ENCODE measurements at places on chromosomes 6 and 20.
A peak's percentile ranks its signal among the peaks of the same experiment; 100 is the strongest.

- H3K36me3 ChIP-seq, result no peaks in the 10 kb centered on the region
- no peaks in the 10 kb centered on the region for H3K4me1 ChIP-seq
- no peak for DNase-seq
- no peak overlapping the region for H3K27ac ChIP-seq
These were observed 33.3 kb upstream of the CITED2 start for GRCh38 chr6:139407718-139408222.

DNA sequence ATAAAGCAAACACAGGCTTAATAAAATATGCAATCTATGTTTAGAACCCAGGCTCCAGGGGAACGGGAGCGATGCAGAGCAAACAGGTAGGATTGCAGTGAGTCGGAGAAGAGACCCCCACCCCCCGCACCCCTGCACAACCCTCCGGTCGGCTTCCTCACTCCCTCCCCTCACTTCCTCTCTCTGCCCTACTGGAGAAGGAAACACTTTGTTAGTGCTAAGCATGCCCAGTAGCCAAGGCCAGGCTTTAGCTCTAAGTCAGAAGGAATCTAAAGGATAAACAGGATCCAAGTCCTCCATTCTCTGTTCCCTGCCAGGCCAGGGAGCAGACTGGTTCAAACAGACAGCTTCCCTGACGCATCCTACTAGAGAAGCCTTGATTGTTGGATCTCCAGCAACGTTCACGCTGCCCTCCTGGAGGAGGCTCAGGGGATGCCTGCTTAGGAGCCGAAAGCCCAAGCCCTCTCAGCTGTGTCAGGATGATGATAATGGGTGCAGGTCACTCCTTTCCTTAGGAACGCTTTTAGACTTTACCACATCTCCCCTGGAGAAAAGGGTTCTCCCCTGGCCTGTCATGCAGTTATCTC is 14.7 kb downstream of the FOXQ1 start:
- no peak overlapping the region for H3K27ac ChIP-seq
- H3K4me3 ChIP-seq, result no peak overlapping the region
- 0 out of 2 replicates have a peak, but pooled peaks cover 4% of the 10 kb centered on the region for H3K4me1 ChIP-seq
- H3K36me3 ChIP-seq, result peaks cover 3% of the 10 kb centered on the region
- no peaks in the 10 kb centered on the region for H3K27me3 ChIP-seq

DNA sequence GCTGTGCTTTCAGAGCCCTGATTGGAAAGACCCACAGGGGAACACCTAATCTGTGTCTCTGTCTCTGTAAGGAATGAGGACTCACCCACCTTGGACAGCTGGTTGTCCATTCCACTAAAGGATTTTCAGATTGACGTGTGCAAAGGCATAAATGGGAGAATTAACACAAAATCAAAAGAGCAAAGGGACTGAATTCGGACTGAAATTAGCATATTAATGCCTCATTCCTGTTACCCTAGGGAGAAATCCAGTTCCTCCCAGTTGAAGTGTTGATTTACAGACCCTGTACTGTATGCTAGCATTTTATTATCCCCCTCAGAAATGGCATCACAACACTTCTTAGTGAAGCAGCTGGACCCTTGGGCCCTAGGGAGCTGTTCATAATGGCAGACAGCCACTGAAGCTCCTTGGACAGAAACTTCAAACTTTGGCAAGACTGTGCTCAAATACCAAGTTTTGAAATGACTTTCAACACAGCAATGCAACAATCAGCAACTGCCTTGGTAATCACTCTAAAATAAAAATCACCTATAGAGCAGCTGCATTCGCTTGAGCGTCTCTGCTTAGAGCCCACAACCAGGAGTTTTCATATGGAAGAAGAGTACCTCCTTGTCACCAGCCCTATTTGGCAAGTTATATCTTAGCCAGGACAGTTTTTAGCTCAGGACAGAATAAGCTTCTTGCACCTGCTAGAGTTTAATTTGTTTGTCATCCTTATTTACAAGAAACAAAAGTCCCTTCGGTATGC is 118.1 kb downstream of the TRDN start:
- H3K4me3 ChIP-seq, result no peak overlapping the region
- no peaks in the 10 kb centered on the region for H3K27me3 ChIP-seq
- DNase-seq, result no peak

DNA sequence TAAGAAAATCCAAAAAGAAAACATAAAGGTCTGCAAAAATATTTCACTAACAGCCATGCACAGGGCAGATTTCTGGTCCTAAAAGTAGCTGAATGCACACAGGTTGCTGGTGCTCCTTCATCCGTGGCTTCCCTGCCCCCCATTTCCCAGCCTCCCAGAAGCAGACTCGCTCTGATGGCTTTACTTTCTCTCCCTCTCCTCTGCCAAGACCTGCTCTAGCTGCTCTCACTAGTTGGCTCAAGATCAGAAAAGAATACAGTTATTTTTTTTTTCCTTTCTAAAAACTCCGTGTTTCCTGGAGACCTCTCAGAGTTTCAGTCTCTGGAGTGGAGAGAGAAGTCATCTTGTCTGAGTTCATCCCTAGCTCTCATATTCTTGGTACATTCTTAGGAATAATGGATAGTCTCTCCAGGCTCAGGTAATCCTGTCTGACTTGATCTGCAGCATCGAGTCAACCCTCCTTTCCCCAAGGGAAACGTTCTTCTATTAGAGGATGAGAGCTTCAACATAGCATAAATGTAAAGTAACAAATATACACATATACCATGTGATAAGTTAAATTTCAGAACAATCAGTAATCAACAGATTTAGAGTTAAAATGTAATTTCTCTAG is 214.2 kb downstream of the TBC1D7 start:
- no peaks in the 10 kb centered on the region for H3K27me3 ChIP-seq
- no peak for DNase-seq
- peaks cover 16% of the 10 kb centered on the region for H3K4me1 ChIP-seq
- H3K27ac ChIP-seq, result no peak overlapping the region

- peaks cover 2% of the 10 kb centered on the region for H3K4me1 ChIP-seq
- no peaks in the 10 kb centered on the region for H3K27me3 ChIP-seq
- peak overlapping the region; percentile 74 for H3K4me3 ChIP-seq
- H3K27ac ChIP-seq, result no peak overlapping the region
- no peak for DNase-seq
These were observed 1.5 kb downstream of the RBM38 start for GRCh38 chr20:57392512-57393271.

DNA sequence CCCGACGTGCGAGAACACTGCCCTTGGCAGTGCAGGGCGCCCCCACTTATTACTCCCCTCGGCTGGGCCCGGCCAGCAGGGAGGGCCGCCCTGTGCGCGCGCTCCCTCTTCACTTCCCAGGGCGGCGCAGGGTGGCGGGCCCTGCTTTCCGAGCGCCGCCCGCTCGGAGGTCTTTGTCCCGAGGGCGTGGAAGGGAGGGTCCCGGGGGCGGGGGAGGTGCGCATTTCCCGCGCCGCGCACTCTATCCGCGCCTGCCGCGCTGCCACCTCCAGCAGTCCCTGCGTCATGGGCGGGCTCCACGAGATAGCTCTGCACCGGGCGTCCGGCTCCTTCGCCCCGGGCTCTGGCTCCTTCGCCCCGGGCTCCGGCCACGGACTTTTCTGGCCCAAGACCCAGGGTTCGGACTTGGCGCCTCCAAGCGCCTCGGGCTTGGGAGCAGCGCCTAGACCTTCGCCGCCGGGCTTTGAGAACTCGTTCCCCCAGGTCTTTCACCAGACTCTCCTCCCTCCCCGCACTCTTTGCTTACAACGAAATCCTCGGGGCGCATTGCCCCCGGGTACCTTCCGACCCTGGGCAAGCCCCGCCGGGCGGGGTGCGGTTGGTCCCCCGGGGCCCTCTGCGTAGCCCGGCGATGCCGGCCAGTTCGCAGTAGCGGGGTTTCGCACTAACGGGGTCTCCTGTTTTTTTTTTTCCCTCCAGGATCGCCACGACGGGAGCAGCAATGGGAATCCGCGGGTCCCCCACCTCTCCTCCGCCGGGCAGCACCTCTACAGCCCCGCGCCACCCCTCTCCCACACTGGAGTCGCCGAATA is 1.6 kb downstream of the TFAP2C start:
- H3K27me3 ChIP-seq, result peaks cover 56% of the 10 kb centered on the region
- DNase-seq, result peak; percentile 69
- H3K4me3 ChIP-seq, result peak overlapping the region; percentile 95
- peaks cover 54% of the 10 kb centered on the region for H3K4me1 ChIP-seq
- H3K36me3 ChIP-seq, result no peaks in the 10 kb centered on the region
